ENCODE measurements at places on chromosomes 3 and 15.

GRCh38 chr15:60733196-60733595, 254.3 kb upstream of the ICE2 start:
- DNase-seq = no peak

DNA sequence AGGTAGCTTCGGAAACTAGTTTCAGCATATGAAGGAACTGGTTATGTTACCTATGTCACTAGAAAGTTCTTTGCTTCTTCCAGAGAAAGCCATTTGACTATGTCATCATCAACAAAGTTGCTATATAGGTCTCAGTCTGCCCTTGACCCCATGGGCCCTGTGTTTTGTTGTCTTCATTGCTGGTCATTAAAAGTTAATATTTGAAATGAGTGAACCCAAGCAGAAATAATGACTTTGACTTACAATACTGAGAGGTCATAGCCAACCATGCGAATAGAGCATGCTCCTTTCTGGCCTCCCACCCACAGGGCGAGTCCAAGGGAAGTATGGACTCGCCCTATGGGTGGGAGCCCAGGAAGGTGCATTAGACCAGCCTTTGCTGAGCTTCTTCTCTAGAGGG, 40.9 kb downstream of the APH1B start:
- no peak for DNase-seq

DNA sequence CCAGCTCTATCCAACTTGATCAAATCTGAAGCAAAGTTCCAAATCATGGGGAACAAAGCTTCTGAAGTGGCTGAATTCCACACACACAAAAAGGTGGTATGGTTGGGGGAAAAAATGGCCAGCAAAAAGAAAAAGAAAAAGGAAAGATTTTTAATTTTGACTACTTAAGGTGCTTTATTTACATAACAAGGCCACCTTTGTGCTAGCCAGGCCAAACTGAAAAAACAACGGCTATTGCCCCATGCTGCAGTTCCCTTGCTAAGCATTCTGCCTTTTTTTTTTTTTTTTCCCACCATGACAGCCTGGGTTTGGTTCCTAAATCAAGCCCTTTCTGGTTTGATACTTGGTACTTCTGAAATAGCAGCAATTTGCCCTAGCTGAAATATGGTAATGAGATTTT, 66.5 kb upstream of the DAZL start:
- no peak for DNase-seq

GRCh38 chr15:62325597-62325996, 160.5 kb upstream of the C2CD4B start:
- DNase-seq = no peak

DNA sequence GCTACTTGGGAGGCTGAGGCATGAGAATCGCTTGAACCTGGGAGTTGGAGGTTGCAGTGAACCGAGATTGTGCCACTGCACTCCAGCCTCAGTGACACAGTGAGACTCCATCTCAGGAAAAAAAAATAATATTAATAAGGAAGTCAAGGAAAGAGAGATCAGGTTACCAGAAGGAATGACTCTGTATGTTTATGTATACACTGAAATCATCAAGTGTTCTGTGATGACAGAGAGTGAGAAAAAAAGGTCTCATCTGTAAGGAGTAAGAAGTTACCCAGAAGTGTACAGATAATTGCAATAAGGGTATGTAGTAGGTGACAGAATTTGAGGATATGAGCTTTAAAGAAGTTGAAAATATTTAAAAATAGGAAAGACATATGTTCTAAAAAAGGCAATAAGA, 4.3 kb upstream of the CCDC50 start:
- DNase-seq = peak; percentile 32
